ENCODE measurements at places on chromosomes 7 and 10.

GRCh38 chr7:107678110-107678753, 17.6 kb downstream of the SLC26A4 start:
- no peak for DNase-seq

- DNase-seq: no peak
Measured at GRCh38 chr10:74363727-74364126, 212.7 kb downstream of the ADK start.

DNA sequence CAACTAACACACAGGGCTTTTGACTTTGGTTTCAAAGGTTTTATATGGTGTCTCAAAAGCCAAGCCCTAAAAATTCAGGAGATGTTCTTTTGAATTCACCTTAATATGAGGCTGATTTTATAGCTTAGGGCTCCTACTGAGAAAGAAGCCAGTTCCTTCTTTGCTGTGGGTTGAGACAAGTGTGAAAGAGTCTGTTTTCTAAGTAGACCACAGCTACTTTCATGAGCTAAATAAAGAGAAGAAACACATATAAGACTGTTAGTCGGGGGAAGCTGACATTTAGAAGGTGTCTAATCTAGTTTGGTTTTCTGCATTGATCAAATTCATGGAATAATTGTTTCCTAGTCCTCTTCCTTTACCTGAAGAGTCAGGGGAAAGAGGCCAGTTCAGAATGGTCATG, 332.1 kb upstream of the CELF2 start:
- no peak for DNase-seq

GRCh38 chr7:2838451-2838850, 5.7 kb downstream of the GNA12 start:
- DNase-seq: no peak

GRCh38 chr7:24227603-24228359, 56.2 kb upstream of the NPY start:
- no peak for DNase-seq

GRCh38 chr10:76581506-76582256, 1055.9 kb downstream of the KCNMA1 start:
- DNase-seq: no peak

DNA sequence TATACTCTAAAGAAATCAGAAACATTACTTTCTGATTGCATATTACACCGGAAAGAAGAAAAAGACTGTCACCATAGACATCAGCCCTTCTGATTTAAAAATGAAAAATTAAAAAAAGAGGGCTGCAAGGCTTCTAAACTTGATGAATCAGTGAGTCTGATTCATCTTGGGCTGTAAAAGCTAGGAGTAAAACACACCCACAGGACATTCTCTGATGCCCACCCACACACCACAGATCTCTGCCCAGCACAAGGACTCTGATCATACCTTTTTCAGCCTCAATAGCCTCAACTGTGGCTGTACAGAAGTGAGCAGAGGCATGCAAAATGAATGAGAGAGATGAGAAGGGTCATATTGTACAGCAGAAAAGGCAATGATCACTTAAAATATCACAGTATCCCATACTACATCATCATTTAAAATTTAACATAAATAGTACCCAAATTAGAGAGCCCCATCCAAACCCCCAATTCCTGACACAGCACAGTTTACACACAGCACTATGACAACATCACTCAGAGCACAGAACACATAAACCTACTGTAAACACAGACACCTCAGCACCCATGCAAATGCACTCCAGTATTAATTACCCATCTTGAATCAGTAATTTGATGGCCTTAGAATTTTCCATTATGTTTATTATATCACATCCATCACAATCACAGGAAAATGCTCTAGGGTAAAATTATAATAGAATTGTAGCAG, 6.4 kb upstream of the MSS51 start:
- no peak for DNase-seq

DNA sequence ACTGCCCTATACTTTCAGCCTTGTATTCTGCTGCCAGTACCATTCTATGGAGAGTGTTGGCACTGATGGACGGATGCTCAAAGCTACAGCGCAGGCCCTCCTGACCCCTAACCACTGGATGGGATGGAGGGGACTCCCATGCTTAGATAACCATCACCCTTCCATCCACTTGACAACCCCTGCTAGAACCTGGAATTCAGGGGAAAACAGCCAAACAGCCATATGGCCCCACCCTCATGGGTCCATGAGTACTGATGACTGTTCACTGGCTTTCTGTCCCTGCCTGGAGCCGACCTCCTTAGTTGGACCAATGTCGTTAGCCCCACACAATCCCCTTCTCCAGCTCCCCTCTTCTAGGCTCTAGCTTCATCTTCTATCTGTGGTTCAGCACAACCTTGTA, 16.2 kb downstream of the DUSP5 start:
- no peak for DNase-seq

- DNase-seq: no peak
Measured at GRCh38 chr10:71138166-71138830, 74.1 kb upstream of the UNC5B start.

Data from effector CD4-positive, alpha-beta T cell (primary cell).